ENCODE measurements at places on chromosomes 2 and 18. TPM values are rescaled to one million over a fixed set of nuclear protein-coding genes. Genes with fewer than 3 reads are reported as not detected.

The VIL1 gene
- total RNA-seq = not detected

The FBXO41 gene
- 0.18 TPM for total RNA-seq

The TBR1 gene
- total RNA-seq = not detected

The C1QL2 gene
- not detected for total RNA-seq

The MEP1B gene
- not detected for total RNA-seq

GRCh38 chr2:230784795-230785194 is 72.2 kb downstream of the CAB39 start:
- no peak for DNase-seq

- DNase-seq = no peak
Measured at GRCh38 chr2:132419235-132419634, 2.6 kb downstream of the GPR39 start.

DNA sequence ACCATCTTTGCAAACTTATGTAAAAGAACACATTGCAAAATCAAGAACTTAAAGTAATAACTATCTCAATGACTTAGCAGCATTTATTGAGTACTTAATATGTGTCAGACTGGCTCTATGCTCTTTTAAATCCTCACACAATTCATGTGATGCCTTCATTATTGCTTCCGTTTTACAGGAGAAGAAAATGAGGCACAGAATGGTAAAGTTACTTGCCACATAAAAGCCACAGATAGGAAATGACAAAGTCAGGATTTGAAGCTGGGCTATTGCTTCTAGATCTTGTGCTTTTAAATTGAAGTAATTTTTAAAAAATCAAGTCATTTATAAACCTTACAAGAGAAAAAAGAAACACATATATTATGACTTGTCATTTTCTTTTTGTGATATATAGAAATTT is 174.2 kb downstream of the WDR7 start:
- DNase-seq = no peak

DNA sequence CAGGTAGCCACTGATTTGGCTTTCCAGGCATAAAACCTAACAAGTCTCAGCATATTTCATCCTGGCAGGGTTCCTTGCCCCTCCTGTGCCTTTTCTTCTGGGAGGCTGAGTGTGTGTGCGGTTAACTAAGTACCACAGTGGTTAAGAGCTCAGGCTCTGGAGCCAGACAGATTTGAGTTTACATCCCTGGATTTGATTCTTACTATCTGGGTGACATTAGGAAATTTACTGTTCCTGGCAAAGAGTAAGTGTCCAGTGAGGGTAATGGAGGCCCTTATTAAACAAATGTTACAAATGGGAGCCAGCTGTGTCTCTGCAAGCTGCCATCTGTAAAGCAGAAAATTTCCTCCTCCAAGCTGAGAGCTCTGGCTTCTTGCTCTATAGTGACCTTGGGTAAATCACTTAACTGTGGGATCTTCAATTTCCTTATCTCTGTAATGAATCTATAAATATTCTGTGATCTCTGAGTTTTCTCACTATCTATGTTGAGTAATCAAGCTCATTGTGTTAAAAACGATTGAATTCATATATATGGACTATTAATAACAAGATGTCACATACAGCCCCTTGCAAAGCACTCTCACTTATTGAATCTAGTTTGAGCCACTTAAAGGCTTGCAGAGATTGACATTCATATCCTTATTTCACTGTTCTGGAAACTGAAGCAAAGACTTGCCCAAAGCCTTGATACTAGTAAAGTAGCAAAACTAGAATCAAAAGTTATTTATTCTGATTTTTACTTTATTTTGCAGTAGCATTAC is 6.5 kb upstream of the COBLL1 start:
- DNase-seq = no peak

DNA sequence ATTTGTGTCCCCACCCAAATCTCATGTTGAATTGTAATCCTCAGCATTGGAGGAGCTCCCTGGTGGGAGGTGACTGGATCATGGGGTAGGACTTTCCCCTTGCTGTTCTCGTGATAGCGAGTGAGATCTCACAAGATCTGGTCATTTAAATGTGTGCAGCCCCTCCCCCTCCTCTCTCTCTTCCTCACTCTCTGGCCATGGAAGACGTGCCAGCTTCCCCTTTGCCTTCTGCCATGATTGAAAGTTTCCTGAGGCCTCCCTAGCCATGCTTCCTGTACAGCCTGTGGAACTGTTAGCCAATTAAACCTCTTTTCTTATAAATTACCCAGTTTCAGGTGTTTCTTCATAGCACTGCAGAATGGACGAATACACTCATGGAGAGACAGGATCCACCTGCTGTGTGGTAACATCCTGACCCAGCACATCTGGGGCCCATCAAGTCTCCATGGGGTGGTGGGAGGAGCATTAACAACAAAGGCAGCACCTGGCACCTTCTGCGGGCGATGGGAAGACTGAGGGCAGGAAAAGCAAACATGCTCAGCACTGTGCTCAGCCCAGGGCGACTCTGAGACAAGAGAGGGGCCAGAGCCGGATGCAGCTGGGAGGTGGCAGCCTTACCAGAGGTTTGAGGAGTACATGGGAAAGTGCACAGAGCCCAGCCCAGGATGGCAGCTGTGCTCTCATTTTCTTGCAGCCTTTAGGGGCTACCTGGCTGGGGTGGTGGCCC is 16.2 kb upstream of the ALPP start:
- DNase-seq = no peak

DNA sequence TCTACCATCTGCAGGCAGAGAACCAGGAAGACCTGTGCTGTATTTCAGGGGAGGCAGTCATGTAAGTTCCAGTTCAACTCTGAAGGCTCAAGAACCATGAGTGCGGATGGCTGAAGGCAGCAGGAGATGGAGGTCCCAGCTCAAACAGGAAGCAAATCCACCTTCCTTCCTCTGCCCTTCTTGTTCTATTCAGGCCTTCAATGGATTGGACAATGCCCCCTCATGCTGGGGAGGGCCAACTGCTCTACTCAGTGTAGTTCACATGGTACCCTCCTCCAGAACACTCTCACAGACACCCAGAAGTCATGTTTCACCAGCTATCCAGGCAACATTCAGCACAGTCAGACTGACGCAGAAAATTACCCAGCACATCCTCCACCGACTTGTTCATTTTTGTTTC is 39.1 kb upstream of the RAB31 start:
- no peak for DNase-seq

GRCh38 chr18:48826271-48826670 is 124.5 kb downstream of the SMAD7 start:
- DNase-seq = no peak

GRCh38 chr2:164803776-164804466 is 37.7 kb downstream of the COBLL1 start:
- DNase-seq = peak; percentile 64

DNA sequence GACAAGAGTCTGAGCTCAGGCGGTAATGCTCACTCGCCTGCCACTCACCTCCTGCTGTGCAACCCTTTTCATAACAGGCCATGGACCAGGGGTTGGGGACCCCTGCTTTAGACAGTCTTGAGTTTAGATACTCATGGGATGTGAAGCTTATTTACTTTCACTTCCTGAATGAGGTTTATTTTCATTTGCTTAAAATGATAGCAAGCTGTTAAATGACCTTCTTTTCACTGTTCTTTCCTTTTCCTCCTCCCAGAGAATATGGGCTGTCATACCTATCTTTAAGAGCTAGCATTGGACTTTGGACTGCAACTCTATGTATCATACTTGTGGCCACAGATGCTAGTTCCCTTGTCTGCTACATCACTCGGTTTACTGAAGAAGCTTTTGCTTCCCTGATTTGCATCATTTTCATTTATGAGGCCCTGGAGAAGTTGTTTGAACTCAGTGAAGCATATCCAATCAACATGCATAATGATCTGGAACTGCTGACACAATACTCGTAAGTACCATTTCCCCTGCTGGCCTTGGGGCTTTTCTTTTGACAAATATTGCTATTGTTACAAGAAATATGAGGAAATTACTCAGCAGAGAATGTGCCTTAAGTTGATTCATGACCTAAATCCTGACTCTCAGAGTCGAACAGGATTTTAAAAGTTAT is 168.5 kb downstream of the DPP4 start:
- peak; percentile 18 for DNase-seq

DNA sequence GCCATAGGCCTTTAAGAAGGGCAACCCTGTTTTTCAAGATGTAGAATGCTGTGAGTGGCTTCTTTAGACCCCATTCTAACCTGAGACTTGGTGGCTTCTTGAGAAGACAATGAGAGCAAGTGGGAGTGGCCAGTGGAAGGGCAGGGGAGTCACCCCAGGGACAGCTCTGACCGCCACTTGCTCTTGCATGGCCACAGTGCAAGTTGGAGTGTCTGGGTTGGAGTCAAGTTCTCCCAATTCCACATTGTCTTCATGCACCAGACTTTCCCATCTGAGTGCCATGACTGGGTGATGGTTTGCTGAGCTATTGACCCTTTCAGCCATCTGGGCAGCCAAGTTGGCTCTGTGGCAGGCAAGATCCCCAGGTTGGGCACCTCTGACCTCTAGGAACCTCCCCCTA is 148.0 kb upstream of the SKOR2 start:
- DNase-seq = no peak

DNA sequence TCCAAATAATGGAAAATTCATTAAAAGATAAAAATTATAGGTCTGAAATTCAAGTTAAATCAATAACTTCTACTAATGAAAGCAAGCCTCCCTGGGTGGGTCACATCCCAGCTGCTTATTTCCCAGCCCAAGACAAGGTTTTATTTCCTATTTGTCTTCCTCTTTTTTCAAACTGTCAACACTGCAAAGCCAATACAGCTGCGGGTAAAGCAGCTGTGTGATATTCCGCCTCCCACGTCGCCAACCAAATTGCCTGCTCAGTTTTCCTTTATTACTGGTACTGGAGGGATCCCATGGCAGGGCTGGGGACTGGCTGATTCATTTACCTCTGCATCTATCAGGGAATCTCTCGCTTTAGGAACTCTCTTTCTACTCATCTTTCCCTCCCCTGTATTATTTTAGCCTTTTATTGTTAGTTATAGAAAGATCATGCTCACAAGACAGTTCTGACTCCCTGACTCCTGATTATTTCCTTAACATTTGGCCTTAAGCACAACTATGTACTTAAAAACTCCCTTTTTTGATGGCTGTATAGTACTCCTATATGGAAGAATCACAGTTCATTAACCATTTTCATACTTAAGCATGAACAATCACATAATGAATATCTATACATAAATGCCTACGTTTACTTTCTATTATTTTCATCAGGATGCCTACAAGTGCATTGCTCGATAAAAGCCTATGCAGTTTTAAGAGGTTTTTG is 253.1 kb downstream of the CDCA7 start:
- no peak for DNase-seq

Measured in fibroblast of the aortic adventitia (primary cell).